ENCODE measurements at places on chromosomes 12 and 14.

- DNase-seq, result no peak
These were observed 251.9 kb upstream of the PRKD1 start for GRCh38 chr14:30179381-30180130.

DNA sequence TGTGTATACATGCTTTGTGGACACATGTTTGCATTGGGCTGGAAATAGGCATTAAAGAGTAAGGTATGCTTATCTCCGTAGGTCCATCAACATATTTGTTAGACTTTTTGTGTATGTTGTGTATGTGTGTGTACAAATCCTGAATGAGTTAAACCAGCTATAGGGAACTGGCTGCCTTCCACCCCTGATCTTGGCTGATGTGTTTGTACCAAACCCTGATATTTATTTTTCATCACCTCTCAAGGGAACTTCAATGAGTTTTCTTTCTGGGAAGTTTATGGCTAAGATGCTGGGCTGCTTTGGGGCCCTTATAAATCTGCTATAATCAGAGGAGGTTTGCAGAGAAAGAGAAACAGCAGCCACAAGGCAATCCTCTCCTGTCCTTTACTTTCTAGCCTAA, 37.1 kb upstream of the CISTR start:
- no peak for DNase-seq

DNA sequence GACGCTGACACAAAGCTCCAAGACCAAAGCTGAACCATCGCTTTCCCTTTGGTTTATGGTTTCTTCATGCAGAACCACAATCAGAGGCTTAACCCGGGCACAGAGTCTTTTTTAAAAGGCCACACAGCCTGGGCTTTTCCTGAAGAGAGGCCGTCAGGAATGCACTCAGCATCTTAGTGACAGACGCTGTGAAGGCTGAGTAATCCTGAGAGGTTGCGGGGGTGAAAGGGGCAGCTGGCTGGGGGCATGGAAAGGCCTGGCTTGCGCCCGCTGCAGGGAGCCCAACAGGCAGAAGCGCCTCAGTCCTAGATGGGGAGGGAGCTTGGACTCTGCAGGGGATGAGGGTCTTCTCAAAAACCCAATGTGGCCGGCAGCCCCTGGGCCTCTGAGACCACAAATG, 13.6 kb downstream of the CTDSP2 start:
- DNase-seq, result no peak

- DNase-seq, result no peak
These were observed 13.6 kb upstream of the TEX22 start for GRCh38 chr14:105384605-105385321.

DNA sequence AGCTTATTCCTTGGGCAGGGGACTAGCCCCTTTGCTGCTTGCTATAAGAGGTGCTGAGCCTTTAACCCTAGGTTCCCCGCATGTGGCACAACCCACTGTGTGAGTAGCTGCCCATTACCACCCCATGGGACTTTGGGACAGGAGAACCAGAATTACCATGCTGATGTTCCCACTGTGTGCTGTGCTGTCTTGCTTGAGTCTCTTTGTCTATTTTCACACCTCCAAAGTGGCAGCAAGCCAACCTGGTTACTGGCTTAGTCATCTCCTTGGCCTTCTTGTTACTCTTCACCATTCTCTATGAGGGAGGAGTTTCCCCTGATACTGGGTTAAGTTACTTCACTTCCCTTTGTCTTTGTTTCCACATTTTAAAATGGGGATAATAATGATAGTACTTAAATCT, 73.4 kb upstream of the ETV6 start:
- DNase-seq, result no peak

- DNase-seq, result no peak
These were observed 46.9 kb upstream of the NOS1 start for GRCh38 chr12:117408161-117408791.

- DNase-seq, result no peak
These were observed 14.3 kb downstream of the CFL2 start for GRCh38 chr14:34699873-34700621.

GRCh38 chr12:53344824-53345485, 8.8 kb upstream of the SP7 start:
- peak; percentile 76 for DNase-seq

- no peak for DNase-seq
These were observed 396.5 kb downstream of the FOXG1 start for GRCh38 chr14:29163109-29163508.

DNA sequence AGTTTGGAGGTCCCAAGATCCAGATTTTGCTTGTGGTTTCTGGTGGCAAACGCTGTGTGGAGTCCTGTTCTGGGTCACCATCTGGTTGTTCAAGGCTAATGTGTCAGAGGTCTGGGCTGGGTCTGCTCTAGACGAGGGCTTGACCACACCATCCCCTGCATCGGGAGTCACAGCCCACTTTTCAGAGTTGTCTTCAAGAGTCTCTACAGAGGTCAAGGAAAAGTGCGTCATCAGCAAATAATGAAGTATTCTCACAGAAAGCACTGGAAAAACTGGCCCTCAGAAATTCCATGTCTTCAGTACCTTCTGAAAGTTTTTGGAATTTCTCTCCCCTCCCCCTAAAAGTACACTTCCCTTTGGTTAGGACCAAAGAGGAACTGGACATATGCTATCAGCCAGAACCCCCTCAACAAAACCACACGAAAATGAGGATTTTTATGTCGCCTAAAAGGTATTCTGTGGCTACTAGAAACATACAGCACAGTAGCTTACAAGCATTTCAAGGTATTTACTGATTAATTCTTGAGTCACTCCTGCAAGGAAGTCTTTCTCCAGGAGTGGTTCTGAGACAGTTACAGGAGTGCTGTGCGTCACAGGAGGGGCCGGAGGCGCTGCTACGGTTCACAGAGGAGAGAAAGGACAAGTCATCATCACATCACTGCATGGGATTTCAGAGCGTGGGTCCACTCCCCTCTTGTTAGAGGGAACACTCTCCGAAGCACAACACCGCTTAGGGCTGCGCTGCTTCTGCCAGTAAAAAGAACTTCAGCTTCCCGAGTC, 35.4 kb downstream of the RAD52 start:
- DNase-seq, result no peak

DNA sequence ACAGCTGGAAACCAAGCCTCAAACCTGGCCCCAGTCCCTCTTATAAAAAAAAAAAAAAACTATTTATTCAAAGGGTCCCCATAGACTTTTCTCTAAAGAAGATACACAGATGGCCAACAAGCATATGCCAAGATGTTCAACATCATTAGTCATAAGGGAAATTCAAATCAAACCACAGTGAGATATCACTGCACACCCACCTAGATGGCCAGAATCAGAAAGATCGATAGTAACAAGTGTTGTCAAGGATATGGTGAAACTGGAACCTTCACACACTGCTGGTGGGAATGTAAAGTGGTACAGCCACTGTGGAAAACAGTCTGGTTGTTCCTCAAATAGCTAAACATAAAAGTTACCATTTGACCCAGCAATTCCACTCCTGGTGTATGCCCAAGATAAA, 5.9 kb upstream of the NFYB start:
- DNase-seq, result no peak

GRCh38 chr14:85483037-85483436, 46.9 kb upstream of the FLRT2 start:
- no peak for DNase-seq

GRCh38 chr12:109982210-109982609, 14.0 kb downstream of the GIT2 start:
- no peak for DNase-seq

GRCh38 chr12:109685574-109686447, 27.8 kb upstream of the FAM222A start:
- no peak for DNase-seq

DNA sequence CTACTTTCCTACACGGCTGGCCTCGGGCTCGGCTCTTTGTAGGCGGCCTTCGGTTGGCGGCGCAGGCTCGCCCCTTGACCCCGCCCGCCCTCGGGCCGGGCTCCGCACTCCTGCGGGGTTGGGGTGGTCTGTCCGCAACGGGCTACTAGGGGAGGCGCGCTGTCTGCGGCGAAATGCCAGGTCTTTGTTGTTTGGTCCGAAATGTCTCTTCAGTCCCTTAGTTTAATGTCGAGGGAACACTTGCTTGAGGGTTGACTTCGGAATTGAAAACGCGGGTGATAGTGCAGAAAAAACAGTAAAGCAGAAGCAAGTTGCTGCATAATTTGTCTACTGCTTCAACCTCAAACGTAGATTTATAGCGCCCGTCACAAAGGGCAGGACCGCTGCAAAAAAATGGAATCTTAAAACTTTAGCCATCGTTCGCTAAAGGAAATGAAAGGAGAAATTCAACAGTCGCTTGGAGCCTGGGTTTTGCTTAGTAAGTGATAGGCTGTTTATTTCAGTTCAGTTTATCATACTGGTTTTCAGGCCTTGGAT, 390 bp downstream of the JKAMP start:
- DNase-seq, result no peak

GRCh38 chr14:64968651-64969050, 3.5 kb downstream of the RAB15 start:
- no peak for DNase-seq

GRCh38 chr14:54301359-54301758, 95.4 kb upstream of the CDKN3 start:
- DNase-seq, result no peak

DNA sequence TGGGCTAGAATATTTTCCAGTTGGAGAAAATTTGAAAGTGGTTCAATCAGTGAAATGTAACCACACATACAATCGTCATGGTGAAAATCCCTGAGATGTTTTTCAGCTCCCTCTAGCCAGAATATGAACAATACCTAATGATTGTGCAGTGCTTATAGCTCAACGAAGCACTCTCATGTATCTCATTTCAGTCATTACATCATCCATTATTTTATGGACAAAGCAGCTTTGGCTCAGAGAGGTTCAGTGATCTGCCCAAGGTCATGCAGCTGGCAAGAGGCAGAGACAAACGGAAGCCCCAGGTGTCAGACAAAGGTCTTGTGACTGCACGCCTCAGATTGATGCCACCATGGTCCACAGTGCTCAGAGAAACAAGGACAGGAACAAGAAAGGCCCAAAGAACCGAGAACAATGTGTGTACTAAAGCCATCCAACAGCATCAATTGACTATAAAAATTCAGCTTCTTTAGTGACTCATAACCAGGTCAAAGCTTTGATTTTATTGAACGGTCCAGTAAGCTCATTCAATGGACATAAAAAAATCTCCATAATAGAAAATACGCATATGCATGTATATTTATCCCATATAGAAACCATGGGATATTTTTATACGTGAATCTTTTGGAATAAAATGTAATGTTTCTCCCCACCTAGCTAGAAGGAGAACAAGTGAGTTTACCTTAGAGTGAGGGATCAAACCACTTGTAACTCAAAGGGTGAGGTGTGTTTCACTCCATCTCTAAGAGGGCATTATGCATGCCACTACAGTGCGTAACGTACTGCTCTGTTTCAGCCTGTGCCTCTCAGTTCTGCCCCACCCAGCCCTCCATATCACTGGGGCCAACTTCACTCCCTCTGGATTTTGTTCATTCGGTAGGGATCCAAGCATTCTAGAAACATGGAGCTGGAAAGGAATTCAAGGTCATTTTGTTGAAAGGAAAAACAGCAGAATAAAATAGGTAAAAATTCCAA, 141.8 kb downstream of the GRIN2B start:
- DNase-seq, result no peak

- no peak for DNase-seq
These were observed 127.1 kb upstream of the CNTN1 start for GRCh38 chr12:40565029-40565633.

GRCh38 chr12:113232840-113233585, 11.7 kb downstream of the TPCN1 start:
- no peak for DNase-seq

GRCh38 chr14:68649476-68650189, 143.2 kb downstream of the ZFP36L1 start:
- DNase-seq, result no peak

DNA sequence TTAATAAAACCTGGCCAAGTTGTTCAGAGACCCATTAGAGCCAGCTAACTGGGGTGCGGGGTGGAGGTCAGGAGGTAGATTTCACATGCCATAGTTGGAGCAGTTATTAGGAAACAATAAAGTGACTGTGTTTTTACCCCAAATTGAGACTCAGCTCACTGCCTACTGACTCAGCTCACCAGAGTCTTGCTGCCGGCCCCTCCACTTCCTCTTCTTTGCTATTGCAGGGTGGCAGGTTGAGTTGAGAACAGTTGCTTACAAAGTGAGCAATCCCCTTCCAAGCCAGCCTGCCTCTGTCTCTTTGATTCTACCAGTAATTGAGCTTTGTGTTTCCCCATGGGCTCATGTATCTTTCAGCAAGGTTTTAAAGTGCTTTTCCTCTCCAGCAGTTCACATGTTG, 12.9 kb downstream of the ST8SIA1 start:
- no peak for DNase-seq

DNA sequence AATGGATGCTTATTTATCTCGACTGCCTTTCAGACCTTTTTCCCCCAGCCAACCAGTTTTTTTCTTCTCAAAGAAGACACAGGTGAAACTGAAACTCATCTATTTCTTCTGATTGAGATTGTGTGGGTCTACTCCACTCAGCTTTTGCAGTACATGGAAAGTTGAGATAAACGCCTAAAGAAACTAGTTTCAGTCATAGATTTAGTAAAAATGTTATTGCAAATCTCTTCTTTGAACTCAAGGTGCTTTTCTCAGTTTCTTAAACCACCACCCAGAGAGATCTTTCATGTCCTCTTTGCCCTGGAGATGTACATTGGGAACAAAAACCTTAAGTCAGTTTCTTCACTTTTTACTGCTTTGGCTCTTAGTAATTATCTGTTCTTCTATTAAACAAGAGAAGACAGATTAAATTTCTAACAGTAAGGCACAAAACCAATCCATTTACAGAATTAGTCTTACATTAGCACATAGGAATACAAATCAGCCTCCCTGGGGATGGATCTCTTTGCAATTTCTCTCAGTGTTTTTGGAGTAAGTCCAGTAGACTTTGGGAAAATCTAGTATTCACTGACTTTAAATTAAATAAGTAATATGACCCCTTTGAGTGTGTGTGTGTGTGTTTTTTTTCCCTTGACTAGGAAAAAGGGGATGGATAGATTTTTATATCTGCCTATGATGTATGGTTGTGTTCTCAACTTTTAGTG, 11.6 kb downstream of the FBXW8 start:
- no peak for DNase-seq

DNA sequence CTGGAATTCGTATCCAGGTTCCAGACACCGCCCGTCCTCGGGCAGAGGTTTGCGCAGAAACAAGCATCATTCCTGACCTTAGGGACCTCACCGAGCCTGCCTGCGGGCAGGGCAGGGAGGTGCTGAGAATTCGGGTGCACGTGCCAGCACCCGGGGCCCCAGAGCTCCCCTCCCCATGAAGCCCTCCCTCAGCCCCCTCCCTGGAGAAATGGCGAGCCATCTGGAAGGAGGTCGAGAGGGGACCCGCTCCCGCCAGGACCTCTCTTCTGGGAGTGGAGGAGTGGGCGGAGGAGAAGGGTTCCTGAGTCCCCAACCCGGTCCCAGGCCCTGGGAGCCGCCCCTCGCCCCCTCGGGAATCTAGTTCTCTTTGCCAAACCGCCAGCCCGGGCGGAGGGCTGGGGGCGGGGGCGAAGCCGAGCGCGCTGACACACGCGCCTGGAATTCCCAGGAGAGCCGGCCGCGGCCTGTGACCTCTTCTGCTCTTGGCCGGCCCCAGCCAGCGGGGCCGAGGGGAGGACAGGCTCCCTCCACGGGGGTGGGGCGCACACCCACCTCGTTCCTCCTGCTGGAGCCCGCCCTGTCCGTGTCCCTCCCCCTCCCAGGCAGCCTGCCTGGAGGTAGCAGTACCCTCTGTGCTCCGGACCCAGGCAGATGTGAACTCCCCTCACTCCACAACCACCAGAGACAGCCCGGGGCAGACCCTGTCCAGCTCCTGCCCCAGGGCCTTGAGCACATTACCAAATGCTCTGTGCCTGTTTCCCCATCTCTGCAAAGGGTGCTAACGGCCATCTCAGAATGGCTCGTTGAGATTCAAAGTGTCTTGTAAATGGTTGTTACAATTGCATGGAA, 23.0 kb upstream of the GPR132 start:
- DNase-seq, result no peak

- DNase-seq, result no peak
These were observed 50.5 kb downstream of the TTC9 start for GRCh38 chr14:70692210-70692609.

Data from type B pancreatic cell (in vitro differentiated cells).